ENCODE measurements at places on chromosomes 11 and 22.

DNA sequence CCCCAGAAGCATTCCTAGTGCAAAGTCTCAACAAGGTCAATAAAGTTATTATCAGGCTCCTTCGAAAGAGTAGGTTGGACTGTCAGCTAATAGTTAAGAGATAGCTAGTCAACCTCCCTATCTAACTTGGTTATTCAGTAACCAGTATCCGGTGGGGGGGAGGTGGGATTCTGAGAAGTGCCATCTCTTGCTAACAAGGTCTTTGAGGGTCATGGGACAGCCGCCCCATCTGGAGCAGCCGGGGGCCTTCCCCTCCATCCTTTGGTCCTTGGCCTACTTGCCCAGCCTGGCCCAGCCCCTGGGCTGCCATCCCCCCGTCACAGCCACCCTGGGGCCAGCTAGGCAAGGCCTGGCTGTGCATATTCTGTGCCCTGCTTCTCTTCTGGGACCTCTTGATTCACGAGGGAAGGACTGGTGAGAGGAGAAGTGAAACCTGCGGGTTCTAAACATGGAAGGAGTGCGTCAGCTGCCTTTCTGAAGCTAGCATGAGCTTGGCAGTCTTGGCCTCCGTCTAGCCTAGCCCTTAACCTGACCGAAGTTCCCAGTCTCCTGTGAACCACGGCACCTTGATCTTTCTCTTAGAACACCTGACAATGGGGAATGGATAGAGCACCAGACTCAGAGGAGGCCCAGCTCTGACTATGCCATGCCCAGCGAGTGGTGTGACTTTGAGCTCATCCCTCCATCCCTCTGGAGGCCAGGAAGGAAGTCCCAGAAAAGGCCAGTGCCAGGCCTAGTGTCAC lies 9.3 kb downstream of the SLC37A2 start:
- no peak for DNase-seq

- DNase-seq, result no peak
Measured at GRCh38 chr22:42385696-42386095, 46.5 kb downstream of the NFAM1 start.

- no peak for DNase-seq
Measured at GRCh38 chr22:33741025-33741424, 179.3 kb downstream of the LARGE1 start.

DNA sequence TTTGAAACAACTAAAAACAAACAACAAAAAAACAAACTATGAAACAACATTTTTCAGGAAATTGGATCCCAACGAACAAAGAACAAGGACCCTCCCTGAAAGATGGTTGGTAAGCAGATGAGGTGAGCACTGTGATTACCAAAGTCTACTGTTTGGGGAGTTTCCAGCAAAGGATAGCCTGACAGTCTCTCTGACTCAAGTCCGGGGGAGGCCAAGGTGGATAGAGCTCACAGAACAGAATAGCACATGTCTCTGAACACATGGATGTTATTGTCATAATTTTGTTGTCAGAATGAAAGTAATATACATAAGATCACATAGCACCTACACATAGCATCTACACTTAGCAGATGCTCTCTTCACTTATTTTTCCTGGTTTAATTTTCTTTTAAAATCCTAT lies 501.3 kb upstream of the TENM4 start:
- DNase-seq, result no peak

- no peak for DNase-seq
Measured at GRCh38 chr11:2581931-2582350, 117.9 kb downstream of the KCNQ1OT1 start.

- no peak for DNase-seq
Measured at GRCh38 chr22:17581056-17581455, 17.8 kb downstream of the SLC25A18 start.

GRCh38 chr11:121163658-121164308 lies 62.7 kb downstream of the TECTA start:
- DNase-seq, result no peak
